T-helper 2 cell treated with Interferon-gamma antibody and Interleukin-4, amounts not matched to agents 5 μg/mL and 100 μg/mL, for 36 hours (primary cell): ENCODE measurements at places on chromosomes 7 and 10.

DNA sequence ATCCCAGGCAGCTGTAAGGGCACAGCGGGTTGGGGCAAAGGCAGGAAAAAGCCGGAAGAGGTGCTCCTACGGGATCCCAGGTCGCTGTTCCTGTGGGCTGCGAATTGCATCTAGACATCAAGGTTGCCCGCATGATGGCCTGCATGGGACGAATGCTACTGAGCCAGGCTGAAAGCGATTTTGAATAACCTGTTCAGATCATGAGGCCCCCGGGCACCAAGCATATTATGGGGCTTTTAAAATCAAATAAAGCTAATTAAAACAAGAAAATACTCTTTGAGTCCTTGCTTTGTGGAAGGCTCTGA lies 37.1 kb downstream of the CAMK2B start:
- no peak for DNase-seq
- no peaks in the 10 kb centered on the region for H3K4me1 ChIP-seq
- no peak overlapping the region for H3K27ac ChIP-seq
- H3K36me3 ChIP-seq, result no peaks in the 10 kb centered on the region
- no peak overlapping the region for H3K4me3 ChIP-seq

DNA sequence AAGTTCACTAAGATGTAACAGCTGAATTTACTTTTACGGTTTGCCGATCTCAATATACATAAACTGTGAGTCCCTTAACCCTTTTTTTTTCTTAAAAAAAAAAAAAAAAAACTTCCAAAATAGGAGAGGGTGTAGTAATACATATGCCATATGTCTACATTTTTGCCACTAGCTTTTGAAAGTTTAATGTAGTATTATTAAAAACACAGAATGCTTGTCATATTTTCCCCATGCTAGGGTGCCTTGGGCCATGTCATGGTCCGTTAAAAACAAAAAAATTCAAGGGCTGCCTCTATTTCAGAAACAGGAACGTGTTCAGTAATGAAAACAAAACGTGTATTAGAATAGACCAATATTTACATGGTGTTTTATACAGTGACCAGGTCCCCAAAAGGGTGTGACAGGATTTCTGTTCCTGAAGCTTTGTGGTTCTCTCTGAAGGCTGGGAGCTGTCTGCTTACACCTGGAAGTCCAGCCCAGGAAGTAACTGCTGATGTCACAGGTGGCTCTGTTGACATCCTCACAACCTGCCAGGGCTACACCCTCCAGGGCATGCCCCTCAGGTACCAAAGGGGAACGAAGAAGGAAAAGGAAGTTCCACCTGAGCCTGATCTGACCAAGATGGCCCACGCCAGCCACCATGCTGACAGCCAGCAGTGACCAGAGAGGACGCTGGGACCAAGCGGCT lies 79.0 kb downstream of the COBL start:
- no peaks in the 10 kb centered on the region for H3K36me3 ChIP-seq
- DNase-seq, result no peak
- H3K27ac ChIP-seq, result no peak overlapping the region
- H3K4me3 ChIP-seq, result no peak overlapping the region
- H3K4me1 ChIP-seq, result no peaks in the 10 kb centered on the region

DNA sequence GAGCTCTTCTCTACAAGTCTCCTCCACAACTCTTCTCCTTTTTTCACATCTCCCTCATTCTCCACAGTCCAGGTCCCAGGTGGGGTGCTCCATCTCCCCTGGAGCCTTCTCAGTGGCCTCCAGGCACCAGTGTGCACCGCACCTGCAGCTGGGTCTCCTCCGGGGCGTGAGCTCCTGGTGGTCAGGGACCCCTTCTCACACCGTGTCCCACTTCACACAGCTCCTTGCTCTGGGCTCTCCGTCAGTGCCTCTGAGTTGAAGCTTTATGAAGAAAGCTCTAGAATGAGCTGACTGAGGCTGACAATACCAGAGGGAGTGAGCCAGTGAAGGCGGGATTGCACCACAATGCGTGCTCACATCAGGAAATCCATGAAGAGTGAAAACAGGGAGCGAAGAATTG lies 290.2 kb downstream of the DNAJB6 start:
- H3K27me3 ChIP-seq, result peaks cover 29% of the 10 kb centered on the region
- H3K36me3 ChIP-seq, result no peaks in the 10 kb centered on the region
- H3K4me1 ChIP-seq, result peaks cover 23% of the 10 kb centered on the region
- no peak for DNase-seq
- H3K4me3 ChIP-seq, result peak overlapping the region; percentile 33
- no peak overlapping the region for H3K27ac ChIP-seq

- H3K27ac ChIP-seq, result no peak overlapping the region
- H3K27me3 ChIP-seq, result no peaks in the 10 kb centered on the region
- no peak overlapping the region for H3K4me3 ChIP-seq
- no peak for DNase-seq
Observed at GRCh38 chr10:110349831-110350230, 45.1 kb upstream of the SMNDC1 start.
